Activated CD4-positive, alpha-beta T cell treated with anti-CD3 and anti-CD28 coated beads for 24 hours (primary cell): ENCODE measurements at places on chromosomes 1 and 21.

GRCh38 chr1:90714521-90714951 is 2.6 kb downstream of the BARHL2 start:
- no peak for DNase-seq

GRCh38 chr1:159979257-159979656 is 25.2 kb upstream of the SLAMF9 start:
- no peak for DNase-seq

- no peak for DNase-seq
Measured at GRCh38 chr1:230548997-230549396, 93.3 kb upstream of the COG2 start.

DNA sequence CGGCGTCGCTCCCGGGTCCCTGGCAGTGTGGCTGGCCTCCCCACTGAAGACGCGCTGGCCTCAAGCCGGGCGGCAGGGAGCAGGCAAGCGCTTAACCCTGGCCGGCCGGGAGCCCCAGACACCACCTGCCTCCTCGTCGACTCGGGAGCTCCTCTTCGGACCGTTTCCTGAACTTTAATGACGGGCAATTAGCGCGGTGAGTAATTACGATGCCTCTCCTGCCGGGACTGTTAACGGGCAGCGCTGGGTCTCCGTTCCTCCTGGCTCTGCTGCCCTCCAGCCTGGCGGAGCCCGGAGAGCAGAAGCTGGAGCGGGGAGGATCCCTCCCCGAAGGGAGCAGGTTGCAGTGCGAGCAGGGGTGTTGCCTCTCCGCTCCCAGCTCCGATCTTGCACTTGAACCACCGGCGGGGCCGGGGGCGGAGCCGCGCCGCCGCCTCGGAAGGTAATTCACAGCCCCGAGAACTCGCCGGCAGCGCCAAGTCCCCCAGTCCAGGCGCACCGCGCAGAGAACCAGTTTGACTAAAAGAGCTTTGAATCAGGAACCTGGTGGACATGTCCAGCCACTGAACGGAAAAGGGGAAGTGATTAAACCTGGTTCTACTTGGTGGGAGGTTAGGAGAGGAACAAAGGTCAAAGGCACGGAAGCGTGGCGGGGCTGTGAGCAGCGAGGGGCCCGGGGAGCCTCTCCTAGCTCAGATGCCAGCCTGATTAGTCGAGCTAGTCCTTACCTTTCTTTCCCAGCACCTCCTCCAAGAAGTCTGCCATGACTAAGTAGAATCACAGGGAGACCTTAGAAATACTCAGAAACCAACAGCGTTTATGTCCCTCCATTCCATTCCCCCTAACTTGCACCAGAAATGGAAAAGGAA is 18.3 kb upstream of the PLEKHA6 start:
- peak; percentile 33 for DNase-seq

DNA sequence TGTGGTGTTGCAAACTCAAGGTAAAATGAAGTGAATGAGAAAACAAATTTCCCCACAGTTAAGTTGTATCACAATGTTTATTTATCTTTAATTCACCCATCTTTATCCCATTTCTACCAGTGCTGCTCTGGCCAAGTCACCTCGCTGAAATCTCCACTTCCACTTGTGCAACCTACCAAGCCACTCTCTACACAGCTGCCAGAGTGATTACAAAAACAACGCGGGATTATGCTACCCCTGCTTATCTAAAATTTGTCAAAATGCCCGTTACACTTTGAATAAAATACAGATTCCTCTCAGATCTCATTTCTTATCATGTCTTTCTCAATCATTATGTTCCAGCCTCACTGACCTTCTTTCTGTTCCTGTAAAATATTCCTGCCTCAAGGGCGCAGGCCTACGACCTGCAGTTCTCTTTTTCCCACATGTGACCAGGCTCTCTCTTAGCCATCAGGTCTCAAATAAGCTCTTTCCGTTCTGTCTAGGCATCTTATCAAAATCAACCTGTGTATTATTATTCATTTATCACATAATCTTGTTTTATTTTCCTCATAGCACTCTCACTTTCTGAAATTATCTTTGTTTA is 95.6 kb downstream of the NTMT2 start:
- DNase-seq, result no peak

- DNase-seq, result peak; percentile 36
Measured at GRCh38 chr1:150151291-150152181, 1.8 kb downstream of the PLEKHO1 start.

- DNase-seq, result no peak
Measured at GRCh38 chr21:42846221-42846620, 33.1 kb downstream of the WDR4 start.

DNA sequence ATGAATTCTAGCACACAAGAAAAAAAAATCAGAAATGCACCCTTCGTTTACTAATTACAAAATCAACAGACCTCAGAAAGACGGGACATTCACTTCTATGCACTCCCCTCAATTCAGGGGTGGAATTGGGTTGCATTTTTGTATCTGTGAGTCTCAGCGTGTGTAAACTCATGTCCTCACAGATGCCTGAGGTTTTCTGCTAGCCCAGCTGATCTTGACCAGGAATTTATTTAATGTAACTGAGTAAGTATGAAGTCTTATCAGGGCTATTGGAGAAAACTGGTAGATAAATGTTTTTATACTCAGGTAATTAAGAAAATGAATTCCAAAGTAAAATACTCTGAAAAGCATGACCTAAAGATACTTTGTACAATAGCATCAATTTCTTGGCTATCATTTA is 167.7 kb downstream of the RUNX1 start:
- DNase-seq, result no peak

DNA sequence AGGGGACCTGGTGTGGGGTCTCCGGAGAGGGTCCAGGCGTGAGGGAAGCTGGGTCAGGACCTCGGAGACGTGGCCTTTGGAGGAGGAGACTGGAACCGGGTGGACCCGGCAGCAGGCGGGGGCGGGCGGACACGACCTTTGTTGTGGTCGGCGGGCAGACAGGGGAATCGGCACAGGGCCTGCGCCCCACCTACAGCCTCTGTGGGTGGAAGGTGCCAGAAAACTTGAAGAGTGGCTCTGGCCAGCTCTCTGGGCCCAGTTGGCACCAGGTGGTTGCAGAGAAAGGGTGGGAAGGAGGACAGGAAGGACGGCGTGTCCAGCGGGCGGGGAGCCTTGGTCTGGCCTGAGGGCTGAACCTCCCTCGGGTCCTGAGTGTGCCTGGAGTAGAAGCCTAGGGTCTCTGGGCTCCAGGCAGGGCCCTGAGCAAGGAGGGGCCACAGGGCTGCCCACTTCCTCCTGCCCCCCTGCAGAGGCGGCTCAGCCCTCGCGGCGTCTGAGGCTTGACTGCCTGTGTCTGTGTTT is 7.7 kb upstream of the TTLL10 start:
- no peak for DNase-seq

DNA sequence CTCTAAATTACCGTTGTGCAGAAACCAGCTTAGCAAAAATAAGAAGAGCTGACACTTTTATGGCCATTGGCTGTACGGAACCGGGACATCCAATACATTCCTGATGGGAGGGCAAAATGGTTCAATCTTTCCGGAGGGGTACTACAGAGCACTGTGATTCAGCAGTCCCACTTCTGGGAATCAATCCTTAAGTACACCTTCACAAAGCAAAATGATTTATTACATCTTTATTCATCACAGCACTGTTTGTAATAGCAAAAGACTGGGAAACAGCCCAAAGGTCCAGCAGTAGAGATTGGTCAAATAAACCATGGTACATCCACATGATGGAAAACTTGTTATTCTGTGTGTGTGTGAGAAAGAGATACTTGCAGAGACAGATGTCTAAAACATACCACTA is 9.7 kb downstream of the GNG12 start:
- DNase-seq, result no peak

- DNase-seq, result no peak
Measured at GRCh38 chr1:201072149-201072548, 40.1 kb downstream of the CACNA1S start.

- DNase-seq, result no peak
Measured at GRCh38 chr21:38234395-38235142, 22.2 kb upstream of the KCNJ15 start.

- no peak for DNase-seq
Measured at GRCh38 chr1:206082831-206083695, 30.1 kb downstream of the RHEX start.

DNA sequence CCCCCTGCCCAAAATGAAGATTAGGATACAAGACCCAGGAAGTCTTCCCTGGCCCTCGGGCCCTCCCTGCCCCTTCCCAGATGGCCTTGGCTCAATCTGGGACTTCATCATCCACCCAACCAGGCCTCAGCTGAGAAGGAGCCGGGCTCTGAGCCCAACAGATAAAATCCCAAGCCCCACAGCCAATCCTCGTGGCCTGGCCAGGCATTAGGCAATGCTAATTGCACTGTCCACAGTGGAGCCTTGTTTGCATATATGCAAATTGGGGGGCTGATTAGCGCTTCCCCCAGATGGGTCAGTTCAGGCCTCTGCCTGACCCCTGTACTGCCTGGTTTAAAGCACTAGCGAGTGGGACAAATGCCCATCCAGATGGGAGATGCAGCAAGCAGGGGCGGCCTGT is 34.9 kb downstream of the IGSF21 start:
- no peak for DNase-seq

GRCh38 chr1:117658676-117659075 is 52.8 kb downstream of the TENT5C start:
- DNase-seq, result no peak

- DNase-seq, result no peak
Measured at GRCh38 chr1:69120817-69121216, 446.9 kb upstream of the LRRC7 start.

GRCh38 chr1:65793359-65793732 is 651 bp downstream of the PDE4B start:
- no peak for DNase-seq

DNA sequence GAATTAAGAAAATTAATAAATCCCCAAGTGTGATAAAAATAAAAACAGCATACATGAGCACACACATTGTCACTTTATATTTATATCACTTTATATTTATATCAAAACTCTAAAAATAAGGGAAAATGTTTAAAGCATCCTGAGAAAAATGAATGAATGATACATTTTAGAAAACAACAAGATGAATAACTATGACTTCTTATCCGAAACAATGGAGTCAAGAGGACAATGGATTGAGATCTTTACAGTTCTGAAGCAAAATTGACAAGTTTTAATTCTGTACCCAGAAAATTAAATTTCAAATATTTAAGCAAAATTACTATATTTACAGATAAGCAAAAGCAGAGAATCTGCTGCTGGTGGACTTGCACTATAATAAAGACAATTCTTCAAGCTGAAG is 512.6 kb downstream of the MRPL39 start:
- DNase-seq, result no peak

DNA sequence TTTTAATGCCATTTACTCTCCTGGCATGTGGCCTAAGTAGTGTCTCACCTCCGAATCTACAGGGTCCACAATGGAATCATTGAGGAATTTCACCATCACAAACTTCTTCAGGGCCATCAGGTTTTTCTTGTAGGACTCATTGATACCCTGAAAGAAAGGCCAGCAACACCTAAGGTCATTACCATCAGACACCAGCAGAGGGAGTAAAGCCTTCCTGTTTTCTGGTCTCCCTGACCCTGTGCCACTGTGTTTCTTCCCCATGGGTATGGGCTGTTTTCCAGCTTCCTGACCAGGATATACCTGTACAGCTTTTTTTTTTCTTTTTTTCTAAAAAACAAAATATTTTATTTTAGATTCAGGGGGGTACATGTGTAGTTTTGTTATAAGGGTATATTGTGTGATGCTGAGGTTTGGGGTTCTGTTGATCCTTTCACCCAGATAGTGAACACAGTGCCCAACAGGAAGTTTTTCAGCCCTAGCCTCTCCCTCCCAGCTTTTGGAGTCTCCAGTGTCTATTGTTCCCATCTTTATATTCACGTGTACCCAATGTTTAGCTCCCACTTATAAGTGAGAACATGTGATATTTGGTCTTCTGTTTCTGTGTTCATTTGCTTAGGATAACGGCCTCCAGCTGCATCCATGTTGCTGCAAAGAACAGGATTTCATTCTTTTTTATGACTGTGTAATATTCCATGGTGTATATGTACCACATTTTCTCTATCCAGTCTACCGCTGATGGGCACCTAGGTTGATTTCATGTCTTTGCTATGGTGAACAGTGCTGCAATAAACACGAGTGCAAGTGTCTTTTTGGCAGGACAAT is 18.3 kb downstream of the PPT1 start:
- no peak for DNase-seq

GRCh38 chr1:207902566-207902965 is 8.4 kb downstream of the CD34 start:
- no peak for DNase-seq

GRCh38 chr1:212515329-212515760 is 82.6 kb downstream of the NENF start:
- no peak for DNase-seq

DNA sequence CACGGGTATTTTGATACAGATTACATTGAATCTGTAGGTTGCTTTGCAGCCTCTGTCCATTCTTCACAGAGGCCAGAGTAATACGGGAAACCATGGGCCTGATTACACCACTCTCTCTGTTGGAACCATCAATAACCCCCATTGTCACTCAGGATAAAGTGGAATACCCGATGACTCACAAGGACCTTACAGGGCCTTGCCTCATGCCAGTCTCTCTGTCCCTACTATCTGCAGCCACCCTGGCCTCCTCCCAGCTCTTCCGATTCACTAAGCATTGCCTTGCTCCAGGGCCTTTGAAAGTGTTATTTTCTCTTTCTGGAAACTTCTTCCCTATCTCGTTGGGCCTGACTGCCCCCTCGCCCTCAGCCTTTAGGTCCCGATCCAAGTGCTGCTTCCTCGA is 61.7 kb downstream of the HMGB4 start:
- no peak for DNase-seq

- DNase-seq, result no peak
Measured at GRCh38 chr1:39671793-39672550, at the start of gene NT5C1A. TSS of gene NT5C1A (minus strand) at chr1:39672107. CDS start at chr1:39672038, 69 bp downstream.

DNA sequence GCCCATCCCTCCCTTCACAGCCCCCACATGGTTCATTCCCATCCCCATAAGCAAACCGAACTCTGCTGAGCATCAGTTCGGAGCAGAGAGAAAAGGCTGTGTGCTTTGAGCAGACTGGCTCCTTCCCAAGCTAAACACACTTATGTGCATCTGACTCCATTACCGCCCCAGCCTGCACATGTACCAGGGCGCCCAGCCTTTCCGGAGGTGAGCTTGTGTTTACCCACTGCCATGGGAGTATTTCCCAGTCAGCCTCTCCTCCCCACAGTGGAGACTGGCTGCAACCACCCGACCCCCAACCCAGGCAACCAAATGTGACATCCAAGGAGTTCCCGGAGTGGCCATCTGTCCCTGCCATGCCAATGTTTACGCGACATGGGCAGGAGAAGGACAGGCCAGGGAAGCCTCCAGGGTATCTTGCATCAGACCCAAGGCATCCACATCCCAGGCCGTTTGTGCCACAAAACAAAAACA is 9.4 kb downstream of the TIAM1 start:
- DNase-seq, result no peak
